Regular cardiac myocyte (primary cell): ENCODE measurements at places on chromosomes 3 and 15. TPM values are rescaled to one million over a fixed set of nuclear protein-coding genes. Genes with fewer than 3 reads are reported as not detected.

The NEIL1 gene
- 1.7 and 7.0 TPM in 2 replicates for total RNA-seq

The KLHL25 gene
- 3.7 and 5.6 TPM in 2 replicates for total RNA-seq

The UBA7 gene
- total RNA-seq = 24.7 and 55.2 TPM in 2 replicates

The HIGD2B gene
- not detected in 2 replicates for total RNA-seq
